Stimulated activated CD4-positive, alpha-beta T cell treated with anti-CD3 and anti-CD28 coated beads, Interleukin-15, amount 100 ng/mL, for 48 hours (primary cell): ENCODE measurements at places on chromosomes 11 and 22.

GRCh38 chr11:20070459-20070858, 89.8 kb downstream of the DBX1 start:
- no peak for DNase-seq

DNA sequence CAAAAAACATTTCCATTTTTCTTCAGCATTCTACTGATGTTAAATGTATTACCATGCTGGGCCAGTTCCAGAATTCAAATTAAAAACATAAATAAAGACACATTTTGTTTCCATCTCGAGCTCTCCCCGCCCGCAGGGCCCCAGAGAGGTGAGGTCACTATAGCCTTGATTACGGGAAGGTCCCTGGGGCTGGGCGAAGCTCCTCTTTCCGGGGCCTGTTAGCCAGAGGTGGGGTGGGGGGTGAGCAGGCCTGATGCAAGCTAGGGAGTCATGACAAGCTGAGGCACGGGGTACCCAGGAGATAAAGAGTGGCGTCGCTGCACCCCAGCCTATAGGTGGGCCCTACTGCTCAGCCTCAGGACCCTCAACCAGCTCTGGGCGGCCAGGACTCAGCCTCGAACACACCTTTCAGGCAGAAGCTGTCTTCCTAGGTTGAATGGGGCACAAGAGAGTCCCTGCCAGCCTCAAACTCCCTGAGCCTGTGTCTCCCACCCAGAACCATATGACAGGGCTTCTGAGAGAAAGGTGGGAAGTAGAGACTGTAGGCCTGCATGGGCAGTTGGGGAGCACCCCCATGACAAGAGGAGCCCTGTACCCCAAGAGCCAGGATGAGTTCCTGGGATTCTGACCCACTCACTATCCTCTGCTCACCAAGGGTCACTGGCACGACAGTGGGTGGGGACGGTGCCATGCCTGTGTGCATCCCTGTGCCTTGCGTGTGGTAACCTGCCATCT, 34.8 kb downstream of the KCNQ1OT1 start:
- DNase-seq, result no peak

DNA sequence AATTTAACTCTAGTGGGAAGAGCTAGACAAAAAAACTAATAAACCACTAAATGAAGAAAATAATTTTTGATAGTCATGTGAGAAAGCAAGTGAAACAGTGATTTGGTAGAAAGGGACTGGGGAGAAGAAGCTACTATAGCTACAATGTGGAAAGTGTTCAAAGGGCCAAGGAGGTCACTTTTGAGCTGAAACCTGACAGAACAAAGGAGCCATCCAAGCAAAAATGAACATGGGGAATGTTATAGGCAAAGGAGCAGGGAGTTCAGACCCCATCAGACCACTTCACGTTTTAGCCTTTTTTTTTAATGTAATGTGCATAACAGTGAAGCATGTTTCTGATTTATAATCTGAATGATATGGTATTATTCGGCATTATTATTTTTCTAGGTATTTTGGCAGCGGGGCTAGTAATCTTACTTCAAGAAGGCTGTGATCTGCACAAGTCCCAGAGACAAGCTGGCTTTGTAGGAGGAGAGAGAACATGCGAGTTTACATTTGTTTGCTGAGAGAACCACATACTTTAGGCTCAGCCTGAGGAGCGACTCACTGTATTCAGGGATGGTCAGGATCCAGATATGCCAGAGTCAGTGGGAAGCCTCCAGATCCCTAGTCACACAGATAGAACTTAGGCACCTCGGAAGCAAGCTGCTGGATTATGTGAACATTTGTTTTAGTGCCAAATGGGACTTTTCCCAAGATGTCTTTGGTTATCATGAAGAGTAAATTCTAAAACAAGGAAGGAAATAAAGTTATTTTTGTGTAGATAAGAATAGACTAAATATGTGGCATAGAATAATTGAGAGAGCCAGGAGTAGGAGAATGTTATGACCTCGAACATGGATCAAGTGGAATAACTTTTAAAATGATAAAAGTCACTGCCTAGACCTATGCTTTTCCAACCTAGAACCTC, 118.6 kb downstream of the TRIM44 start:
- DNase-seq, result no peak

- no peak for DNase-seq
These were observed 86.0 kb downstream of the RPS6KA4 start for GRCh38 chr11:64444838-64445441.

- no peak for DNase-seq
These were observed 76.3 kb upstream of the SUSD2 start for GRCh38 chr22:24105013-24105360.

- no peak for DNase-seq
These were observed 411 bp downstream of the PPP6R2 start for GRCh38 chr22:50343541-50343935.

DNA sequence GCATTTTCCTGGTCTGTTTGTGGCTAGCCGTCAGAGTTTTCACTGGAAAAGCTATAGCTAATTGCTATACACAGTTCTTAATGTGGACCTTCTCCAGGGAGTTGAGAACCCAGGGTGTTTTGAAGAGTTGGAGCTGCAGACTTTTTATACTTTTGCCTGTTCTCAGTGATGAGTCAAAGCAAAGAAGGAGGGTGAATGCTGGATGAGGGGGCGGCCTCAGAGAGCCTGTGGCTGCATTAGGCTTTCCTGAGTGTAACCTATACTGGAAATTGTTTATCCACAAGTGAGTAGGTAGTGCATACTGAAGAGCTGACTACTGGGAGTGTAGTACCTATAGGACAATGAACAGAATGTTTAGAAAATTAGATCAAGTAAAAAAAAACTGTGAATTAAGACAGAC, 79.7 kb upstream of the HORMAD2 start:
- DNase-seq, result no peak

DNA sequence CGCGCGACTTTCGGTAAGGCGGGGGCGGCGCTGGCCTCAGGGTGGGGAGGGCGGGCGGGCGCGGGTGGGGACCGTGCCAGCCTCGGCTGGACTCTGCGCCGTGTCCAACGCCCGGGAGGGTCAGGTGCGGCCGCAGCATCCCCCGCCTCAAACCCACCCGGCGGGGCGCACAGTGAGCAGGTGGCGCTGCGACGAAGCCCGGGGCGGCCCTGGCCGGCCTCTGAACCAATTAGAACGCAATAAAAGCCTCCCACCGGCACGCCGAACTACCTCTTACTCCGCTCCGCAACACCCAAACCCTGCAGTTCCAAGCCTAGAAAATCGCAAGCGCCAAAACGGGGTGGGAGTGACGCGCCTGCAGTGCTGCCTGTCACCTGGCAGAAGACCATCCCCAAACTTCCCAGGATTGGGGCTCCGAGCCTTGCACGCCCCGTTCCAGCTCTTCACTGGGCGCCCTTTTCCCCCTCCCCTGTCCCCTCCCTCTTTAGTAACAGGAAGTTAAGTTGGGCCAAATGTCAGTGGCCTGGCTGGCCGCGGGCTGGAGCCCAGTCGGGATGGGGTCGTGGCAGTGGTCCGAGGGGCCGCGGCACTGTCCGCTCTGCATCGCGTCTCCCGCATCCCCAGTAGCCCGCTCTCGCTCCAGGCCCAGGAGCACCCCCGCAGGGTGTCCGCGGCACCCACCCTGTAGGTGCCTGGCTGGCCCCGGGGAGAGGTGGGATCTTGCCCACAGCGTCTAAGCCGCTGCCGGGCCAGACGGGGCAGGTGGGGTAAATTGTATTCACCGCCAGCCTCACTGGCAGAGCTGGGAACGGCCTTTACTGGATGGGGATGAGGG, 541 bp downstream of the MICAL2 start:
- peak; percentile 31 for DNase-seq

- no peak for DNase-seq
These were observed 134.9 kb downstream of the MYO18B start for GRCh38 chr22:25876871-25877270.

GRCh38 chr11:126978165-126978564, 22.4 kb downstream of the KIRREL3 start:
- DNase-seq, result no peak
